HCT116 (cell line): ENCODE measurements at places on chromosomes 4 and X.

DNA sequence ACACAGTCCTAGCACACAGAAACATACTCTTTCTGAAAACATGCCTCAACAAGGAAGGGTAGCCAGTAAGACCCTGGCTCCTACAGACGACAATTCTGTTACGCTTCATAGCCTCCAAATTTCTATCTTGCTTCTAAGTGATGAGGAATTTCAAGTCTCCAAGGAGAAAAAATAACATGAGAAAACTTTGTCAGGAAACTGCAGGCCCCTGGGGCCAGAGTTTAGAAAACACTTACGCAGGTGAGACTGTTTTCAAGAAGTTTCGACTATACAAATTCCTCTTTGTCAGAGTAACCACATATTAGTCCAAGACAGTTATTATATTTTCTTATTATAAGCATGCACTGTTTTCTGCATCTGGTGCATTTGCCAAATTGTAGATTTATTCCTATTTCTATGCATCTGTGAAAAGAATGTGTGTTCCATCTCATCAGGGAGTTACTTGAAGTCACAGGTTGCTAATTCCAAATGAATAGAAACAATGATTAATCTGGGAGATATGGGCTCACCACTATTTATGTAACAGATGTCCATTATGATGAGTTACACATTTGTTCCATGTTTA, 30.3 kb upstream of the HCCS start:
- H3K4me1 ChIP-seq: no peaks in the 10 kb centered on the region
- no peaks in the 10 kb centered on the region for H3K36me3 ChIP-seq
- no peaks in the 10 kb centered on the region for H3K27me3 ChIP-seq
- no peak overlapping the region for H3K27ac ChIP-seq

DNA sequence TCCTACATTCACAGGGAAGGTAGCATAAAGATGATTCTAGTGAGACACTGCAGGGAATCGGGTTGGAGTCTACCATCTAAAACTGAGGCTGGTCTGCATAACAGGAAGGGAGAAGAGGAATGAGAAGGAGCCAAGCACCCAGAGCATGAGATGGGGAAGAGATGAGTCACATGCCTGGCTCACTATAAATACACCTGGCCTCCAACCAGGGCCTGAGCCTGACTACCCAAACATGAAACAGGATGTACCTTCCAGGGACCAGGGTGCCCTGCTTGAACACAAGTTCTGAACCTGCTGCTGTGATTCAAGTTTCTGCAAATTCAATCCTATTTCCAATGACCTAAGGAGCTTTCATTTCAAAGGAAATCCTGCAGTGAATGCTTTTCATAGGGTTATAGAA, 24.9 kb downstream of the CD99L2 start:
- peaks cover 12% of the 10 kb centered on the region for H3K4me1 ChIP-seq
- no peaks in the 10 kb centered on the region for H3K36me3 ChIP-seq
- no peak overlapping the region for H3K4me3 ChIP-seq
- H3K27me3 ChIP-seq: no peaks in the 10 kb centered on the region
- DNase-seq: peak; percentile 6

GRCh38 chrX:138128027-138128671, 562.2 kb downstream of the ZIC3 start:
- H3K27ac ChIP-seq: no peak overlapping the region
- peak; percentile 1 for DNase-seq
- H3K36me3 ChIP-seq: no peaks in the 10 kb centered on the region
- H3K4me3 ChIP-seq: no peak overlapping the region
- no peaks in the 10 kb centered on the region for H3K4me1 ChIP-seq
- no peaks in the 10 kb centered on the region for H3K27me3 ChIP-seq

GRCh38 chr4:139223682-139224317, 46.8 kb upstream of the ELF2 start:
- H3K4me3 ChIP-seq: no peak overlapping the region
- no peaks in the 10 kb centered on the region for H3K36me3 ChIP-seq
- DNase-seq: no peak

DNA sequence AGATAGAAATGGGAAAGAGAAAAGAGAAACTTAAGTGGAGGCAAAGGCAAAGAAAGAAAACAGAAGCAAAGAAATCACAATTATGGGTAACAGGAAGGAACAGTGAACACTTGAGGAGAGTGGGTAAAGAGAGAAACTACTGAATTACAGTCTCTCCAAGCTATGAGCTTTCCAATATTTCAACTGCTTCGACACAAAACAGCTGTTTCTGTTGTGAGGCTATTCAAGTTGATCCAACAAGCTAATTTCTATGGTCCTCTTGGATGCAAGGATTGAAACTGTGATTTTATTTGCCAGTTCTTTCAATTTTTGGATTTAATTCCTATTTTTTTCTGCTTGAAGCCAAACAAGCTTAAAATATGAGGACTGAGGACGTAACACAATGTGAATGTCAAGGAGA, 80.5 kb upstream of the ADGRA3 start:
- no peak overlapping the region for H3K27ac ChIP-seq
- H3K36me3 ChIP-seq: no peaks in the 10 kb centered on the region
- no peak for DNase-seq
- no peak overlapping the region for H3K4me3 ChIP-seq
- peaks cover 6% of the 10 kb centered on the region; the same call in 1 of the 2 replicates for H3K27me3 ChIP-seq
